ENCODE measurements at places on chromosomes 5 and 9.

DNA sequence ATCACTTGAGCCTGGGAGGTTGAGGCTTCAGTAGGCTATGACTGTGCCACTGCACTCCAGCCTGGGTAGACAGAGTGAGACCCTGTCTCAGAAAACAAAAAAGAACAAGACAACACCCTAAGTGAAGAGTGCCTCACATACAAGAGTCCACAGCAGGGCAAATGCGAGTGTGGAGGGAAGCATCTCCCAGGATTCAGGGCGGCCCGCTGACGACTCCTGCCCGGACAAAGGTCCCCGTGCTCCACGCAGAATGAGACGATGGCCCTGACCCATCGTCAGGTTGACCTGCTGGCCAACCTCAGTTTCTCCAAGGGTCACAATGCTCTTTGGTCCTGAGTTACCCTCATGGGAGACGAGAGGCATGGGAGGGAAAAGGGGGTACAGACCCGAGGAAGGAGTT, 18.3 kb downstream of the MRNIP start:
- no peak for DNase-seq

- DNase-seq = no peak
Observed at GRCh38 chr5:168318240-168318639, 26.8 kb downstream of the WWC1 start.

DNA sequence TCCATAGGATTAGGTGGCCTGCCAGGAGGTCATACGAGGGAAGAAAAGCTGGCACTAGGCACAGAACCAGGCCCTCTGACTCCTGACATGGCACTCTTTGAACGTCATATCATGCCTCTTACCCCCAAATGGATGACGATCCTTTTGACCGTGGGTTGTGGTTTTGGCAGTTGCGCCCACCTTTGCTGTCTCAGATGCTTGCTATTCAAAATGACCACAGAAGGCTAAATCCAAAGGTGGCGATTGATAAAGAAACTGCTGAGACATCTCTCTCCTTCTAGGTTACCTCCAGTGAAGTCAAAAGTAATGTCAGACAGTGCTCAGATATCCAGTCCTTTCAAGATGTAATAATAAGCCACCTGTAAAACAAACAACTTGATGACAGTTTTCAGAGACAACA, 385.0 kb downstream of the EFNA5 start:
- DNase-seq = no peak

GRCh38 chr9:26657958-26658357, 234.6 kb downstream of the CAAP1 start:
- no peak for DNase-seq

- no peak for DNase-seq
Observed at GRCh38 chr5:26889815-26890214, 148.6 kb downstream of the CDH9 start.

DNA sequence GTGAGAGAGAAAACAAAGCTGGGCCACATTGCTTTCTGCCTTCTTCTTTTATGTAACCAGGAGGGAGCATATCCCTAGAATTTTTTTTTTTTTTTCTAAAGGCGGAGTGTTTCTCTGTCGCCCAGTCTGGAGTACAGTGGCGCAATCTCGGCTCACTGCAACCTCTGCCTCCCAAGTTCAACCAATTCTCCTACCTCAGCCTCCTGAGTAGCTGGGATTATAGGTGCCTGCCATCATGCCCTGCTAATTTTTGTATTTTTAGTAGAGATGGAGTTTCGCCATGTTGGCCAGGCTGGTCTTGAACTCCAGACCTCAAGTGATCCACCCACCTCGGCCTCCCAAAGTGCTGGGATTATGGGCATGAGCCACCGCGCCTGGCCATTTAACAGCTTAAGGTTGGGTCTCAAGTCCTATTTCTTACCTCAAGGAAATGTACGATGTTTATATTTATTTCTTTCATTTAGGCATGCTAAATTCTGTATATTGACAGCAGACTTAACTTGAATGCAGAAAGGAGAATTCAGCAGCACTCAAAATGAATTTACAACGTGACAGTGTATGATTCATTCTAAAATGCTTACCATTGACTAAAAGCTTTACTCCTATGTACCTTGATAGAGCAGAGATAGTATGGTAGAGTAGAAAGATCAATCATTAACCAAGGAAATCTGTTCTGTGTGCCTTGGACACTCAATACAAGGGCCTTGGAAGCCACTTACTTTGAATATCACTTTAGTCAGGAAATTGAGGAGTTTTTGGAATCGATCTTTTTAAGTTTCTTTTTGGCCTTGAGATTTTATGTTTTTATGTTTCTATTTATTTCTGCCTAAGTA, 100.9 kb downstream of the F2RL2 start:
- no peak for DNase-seq

DNA sequence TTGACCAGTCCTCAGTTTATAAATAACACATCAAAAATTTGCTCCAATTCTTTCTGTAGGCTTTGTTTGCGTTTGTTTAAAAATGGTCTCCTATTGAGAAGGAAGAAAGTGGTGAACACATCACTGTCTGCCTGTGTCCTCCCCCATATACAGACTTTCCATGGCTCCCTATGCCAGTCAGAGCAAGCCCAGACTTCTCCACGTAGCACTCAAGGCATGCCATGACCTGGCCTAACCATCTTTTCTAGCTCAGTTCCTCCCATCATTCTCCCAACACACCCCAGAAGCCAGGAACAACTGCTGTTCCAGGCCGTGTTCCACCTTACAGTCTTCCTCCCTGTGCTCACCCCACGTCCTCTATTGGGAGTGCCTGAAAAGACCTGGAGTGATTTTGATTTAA, 129.6 kb upstream of the ZNF618 start:
- peak; percentile 21 for DNase-seq

DNA sequence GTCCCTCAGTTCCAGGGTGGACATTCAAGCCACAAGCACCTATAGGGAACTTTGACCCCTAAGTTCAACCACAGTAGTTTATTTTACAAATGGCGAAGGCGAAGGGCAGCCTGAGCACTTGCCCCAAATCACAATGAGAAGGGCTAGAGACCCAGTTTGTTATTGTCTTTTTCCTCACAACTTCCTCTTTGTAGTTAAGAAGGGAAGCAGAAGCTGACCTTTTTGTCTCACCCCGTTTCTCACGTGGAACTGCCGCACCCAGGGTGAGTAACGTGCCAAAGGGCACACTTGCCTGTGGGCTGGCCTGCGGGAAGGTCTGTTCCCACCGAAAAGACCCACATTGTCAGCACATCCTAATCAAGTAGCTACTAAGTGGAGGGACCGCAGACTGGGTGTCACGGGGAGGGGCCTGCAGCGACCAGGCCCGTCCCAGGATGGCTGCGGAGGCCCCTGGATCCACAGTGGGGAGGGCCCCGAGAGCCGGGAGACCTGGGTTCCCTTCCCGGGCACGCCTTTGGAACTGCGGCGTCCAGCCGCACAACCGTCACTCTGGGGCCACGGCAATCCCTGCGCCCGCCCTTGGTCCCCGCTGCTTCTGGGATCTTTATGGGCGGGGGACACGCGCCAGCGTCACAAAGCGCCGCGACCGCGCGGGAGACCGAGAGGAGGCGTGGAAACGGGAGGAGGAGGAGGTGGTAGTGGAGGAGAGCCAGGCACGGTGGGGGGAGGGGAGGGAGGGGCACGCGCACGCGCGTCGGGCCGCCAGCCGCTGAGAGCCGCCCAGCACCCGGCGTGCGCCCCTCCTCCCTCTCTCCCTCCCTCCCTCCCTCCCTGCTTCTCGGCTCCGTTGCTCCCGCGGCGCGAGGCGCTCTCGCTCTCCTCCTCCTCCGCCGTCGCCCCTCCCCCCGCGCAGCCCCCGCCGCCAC, at the start of gene UBE2R2:
UBE2R2 (plus strand) TSS at position 834 of the 926 bp plus-strand sequence. CDS start 598 bp downstream, outside the sequence.
- peak; percentile 81 for DNase-seq

- no peak for DNase-seq
Observed at GRCh38 chr5:81820863-81821262, 70.0 kb upstream of the SSBP2 start.

GRCh38 chr9:106648799-106649198, 214.2 kb upstream of the ZNF462 start:
- DNase-seq = no peak

Measured in keratinocyte (primary cell).